ENCODE measurements at places on chromosomes 13 and 19.

- no peak for DNase-seq
Observed at GRCh38 chr13:108609353-108609752, 20.1 kb upstream of the MYO16 start.

- no peak for DNase-seq
Observed at GRCh38 chr19:14467816-14468215, 7.3 kb downstream of the PTGER1 start.

- peak; percentile 42 for DNase-seq
Observed at GRCh38 chr19:44050740-44051649, 841 bp upstream of the ZNF223 start.

DNA sequence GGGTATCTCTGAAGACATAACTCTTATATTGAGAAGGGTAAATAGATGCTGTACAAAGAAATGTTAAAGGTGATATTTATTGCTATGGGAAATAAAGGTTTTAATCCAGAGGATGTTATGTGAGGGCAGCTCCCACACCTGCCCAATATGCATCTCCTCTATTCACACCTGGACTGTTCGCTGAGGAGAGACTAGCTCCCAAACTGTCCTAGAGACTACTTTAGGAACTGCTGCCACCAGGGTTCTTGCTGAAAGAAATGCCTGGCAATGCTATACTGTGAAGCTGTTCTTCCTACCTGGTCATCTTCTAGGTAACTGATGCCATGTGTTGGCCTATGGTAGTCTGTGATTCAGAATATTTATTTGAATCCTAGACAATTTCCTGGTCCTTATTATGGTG is 1421.5 kb upstream of the SPRY2 start:
- no peak for DNase-seq

GRCh38 chr19:17576758-17577456 is 21.5 kb downstream of the COLGALT1 start:
- DNase-seq: peak; percentile 28

DNA sequence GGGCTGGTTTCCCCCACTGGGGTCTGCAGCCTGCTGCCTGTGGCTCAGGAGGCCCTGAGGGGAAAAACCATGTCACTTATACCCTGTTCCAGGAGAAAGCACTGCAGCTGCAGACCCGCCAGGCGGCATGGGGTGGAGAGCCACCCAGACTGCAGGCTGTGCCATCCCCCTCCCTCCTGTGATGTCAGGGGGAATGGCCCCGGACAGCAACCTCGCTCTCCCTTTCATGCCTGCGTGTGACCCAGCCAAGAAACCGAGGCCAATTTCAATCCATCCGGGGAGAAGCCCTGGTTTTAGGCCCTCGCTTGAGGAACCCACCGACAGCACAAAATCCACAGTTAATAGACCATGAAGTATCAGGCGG is 37.2 kb upstream of the MATK start:
- no peak for DNase-seq

- DNase-seq: no peak
Observed at GRCh38 chr19:40717880-40718773, 1.2 kb downstream of the ITPKC start.

DNA sequence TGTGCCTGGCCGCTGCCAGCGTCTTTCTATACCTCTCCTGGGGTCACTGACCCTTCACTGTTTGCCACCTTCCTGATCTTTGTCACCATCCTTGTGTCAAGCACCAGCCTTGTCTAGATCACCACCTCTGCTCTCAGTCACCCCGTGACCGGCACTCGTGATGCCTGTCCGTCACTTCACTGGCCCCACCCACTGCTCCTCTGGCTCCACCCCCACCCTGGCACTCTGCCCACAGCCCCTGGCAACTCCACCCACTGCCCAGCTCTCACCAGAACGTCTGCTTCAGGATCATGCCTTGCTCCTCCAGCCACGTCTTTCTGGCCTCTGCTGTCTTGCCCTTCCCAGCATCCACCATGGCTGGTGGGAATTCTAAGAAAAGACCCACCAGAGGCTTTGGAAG is 24.8 kb upstream of the PLA2G4C start:
- peak; percentile 7 for DNase-seq

DNA sequence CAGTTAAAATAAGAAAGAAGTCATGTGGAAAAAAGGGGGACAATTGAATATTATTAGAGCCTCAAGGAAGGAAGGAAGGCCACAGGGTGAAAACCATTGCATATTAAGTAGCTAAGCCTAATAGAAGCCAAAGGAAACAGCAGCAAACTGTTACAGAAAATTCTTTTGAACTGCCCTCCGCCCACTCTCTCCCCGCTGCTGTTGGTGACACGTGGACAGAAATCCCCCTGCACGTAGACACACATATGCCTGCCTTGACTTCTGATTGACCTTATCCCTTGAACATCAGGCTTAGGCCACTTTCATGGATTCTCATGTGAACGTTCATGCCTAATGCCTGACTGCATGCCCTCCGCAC is 229.1 kb downstream of the KCNRG start:
- DNase-seq: no peak

GRCh38 chr13:35474496-35475211 is 1.8 kb downstream of the MAB21L1 start:
- DNase-seq: no peak

DNA sequence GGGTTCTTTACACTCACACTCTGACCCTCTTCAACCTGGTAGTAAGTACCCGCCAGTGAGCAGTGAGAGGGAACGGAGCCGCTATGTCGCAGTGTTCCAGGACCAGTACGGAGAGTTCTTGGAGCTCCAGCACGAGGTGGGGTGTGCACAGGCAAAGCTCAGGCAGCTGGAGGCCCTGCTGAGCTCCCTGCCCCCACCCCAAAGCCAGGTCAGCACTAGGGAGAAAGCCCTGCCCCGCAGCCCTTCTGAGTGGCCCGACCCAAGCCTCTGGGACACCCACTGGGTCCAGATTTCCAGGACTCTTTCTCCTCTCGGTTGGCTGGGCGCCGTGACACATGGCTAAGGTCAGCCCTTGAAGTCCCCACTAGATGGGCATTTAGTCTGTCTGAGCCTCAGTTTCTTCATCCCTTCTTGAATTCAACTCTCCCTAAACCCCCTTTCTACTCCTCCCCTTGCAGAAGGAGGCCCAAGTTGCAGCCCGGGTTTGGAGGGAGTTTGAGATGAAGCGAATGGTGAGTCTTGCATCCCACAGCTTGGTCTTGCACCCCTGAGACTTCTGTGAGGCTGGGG is 1.9 kb downstream of the OCEL1 start:
- no peak for DNase-seq

DNA sequence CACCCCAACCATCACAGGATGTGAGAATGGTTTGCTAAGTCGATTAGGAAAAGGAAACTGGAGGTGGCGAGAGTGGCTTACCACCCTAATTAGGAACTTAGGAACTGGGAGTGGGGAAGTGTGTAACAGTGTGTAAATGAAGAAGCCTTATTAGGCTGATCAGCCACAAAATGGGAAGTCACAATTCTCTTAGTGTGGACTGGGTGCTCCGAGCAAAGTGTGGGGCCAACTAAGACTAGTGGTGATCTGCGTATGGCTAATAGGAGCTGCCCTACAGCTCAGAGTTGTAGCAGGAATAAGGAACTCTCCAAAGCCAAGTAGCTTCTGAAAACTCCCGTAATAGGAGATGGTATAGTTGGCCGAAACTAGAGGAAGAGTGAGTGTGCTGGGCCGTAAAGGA is 7.6 kb downstream of the SIGLEC11 start:
- no peak for DNase-seq

- DNase-seq: no peak
Observed at GRCh38 chr19:17706750-17707181, 12.5 kb upstream of the MAP1S start.

- DNase-seq: no peak
Observed at GRCh38 chr13:113762538-113762937, 3.5 kb downstream of the TMEM255B start.

GRCh38 chr13:95438297-95438696 is 114.2 kb upstream of the CLDN10 start:
- no peak for DNase-seq

- no peak for DNase-seq
Observed at GRCh38 chr13:22765547-22765946, 415.2 kb upstream of the SGCG start.

Measured in NCI-H1436 (cell line).